ENCODE measurements at places on chromosomes 1 and 21.

DNA sequence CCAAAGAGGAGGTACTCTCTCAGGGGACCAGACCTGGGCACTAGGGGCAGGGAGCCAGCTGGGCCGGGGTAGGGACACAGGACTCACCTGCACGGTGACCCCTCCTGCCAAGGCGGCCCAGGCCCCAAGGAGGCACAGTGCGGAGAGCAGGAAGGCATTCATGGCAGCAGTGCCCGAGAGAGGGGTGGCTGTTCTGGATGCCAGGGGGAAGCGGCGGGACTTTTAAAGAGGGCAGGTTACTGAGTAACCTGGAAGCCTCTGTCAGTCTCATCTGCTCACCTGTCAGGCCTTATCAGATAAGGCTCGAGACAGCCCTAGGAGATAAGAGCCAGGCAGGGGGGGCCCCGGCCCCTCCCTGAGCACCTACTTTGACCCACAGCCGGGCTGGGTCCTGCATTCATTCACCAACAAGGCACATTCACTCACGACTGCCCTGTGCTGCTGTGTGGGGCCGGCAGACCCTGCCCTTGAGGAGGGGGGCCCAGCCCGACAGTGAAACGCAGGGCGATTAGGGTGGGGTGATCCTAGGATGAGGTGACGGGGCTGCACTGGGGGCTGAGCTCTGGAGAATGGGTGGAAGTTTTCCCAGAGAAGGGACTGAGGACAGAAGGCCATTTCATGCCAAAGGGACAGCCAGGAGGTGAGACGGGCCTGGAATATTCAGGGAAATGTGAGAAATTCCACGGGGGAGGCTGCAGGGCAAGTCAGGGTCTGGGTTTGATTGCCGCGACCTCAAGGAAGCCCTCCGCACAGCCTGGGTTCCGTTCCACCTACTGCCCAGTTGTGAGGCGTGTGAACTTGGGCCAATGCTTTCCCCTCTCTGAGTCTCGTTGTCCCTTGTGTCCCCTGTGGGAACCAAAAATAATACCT lies at the start of gene GUCA2A:
Gene GUCA2A, minus strand, starts transcription at position 195 of the 870 bp plus-strand sequence. Its CDS starts 33 bp downstream, at position 162.
- no peak for DNase-seq

DNA sequence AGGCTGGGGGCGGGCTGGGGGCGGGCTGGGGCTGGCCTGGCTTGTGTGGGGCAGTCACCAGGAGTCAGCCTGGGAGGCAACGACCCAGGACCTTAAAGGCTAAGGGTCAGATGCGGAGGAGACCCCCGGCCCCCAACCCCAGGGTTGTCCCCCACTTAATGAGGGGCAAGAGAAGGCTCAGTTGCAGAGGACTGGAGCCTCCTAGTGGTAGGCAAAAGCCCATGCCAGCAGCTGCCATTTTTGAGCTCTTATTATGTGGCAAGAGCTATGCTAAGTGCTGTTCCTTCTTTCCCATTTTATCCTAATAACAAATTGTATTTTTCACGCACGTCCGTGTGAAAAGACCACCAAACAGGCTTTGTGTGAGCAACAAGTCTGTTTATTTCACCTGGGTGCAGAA lies 8.0 kb downstream of the KIAA1614 start:
- no peak for DNase-seq

DNA sequence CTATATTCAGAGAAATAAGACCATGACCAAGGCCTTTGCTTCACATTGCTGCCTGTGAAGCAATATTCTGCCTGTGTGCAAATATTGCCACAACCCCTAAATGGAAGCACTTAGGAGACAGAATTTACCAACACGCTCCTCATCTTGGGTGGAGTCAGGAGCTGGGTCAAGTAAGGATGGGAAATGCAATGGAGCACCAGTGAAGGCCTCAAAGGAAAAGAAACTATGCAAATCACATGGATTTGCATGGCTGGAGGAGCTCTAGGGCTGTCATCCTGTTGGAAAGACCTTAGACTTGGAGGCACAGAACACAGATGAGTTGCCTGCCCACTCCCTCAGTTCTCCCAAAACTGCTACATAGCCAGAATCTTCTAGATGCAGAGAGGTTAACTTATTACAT lies 435.5 kb downstream of the SIPA1L2 start:
- DNase-seq, result no peak

DNA sequence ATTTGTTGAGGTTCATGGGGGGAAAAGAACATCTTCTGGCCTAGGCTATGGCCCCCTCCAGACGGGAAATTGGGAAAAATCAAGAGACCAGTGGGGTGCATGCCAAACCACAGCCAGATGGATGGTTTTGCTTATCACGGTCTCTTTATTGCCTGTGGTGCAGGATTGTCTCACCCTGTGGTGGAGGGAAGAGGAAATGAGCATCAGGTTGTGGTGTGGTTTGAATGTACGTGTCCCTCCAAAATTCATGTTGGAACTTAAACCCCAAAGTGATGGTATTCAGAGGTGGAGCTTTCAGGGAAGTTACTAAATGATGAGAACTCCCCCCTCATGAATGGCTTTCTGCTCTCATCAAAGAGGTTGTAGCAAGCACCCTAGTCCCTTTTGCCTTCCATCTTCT lies 525.7 kb downstream of the NPHP4 start:
- DNase-seq, result no peak

DNA sequence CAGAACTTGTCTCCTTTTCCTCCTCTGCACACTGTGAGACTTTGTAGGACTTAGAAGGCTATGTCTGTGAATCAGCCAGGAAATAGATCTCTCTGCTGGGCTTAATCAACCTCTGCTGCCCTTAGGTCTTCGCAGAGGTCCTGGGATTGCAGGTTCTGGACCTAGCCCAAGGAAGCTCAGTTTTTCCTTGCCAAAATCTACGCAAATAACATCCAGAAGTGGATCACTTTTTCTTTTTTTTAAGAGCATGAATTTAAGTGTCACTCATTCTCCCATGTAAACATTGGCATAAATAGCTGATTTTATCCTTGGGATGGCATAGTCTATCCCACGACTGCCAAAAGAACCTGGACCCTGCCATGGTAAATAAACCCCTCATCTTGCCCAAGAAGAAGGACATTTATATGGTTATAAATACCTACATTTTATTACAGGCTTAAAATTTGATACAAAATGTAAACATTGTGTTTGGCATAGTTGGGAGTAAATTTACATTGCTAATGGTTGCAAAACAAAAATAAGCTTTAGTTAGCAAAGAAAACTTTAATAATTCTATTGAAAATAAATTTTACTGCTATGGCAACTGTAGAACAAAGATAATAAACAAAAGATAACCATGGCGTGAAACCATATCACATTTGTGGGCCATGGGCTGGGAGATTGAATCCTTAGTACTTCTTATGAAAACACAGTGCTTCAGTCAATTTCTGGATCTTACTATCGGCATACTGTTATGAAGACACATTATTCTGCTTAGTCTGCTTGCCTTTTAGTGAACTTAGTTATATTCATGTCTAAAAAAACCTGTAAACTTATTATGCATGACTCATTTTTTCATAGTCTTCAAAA lies 24.5 kb upstream of the DISC1 start:
- no peak for DNase-seq

DNA sequence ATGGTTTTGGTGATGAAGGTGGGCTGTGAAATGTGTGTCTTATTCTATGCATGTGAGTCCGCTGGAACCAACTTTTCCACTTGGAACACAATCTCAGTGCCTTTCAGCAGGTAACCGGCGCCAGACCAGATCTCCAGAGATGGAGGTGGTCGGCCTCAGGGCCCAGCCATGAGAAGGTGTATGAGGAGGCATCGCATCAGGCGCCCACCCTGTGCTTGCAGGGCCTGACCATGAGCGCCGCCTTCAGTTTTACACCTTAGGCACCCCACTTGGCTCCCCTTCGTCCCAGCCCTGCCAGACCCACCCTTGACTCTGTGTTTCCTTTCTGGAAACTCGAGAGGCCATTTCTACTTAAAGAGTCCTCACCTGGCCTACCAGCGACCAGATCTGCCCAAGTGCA lies 48.6 kb upstream of the ATF3 start:
- no peak for DNase-seq

DNA sequence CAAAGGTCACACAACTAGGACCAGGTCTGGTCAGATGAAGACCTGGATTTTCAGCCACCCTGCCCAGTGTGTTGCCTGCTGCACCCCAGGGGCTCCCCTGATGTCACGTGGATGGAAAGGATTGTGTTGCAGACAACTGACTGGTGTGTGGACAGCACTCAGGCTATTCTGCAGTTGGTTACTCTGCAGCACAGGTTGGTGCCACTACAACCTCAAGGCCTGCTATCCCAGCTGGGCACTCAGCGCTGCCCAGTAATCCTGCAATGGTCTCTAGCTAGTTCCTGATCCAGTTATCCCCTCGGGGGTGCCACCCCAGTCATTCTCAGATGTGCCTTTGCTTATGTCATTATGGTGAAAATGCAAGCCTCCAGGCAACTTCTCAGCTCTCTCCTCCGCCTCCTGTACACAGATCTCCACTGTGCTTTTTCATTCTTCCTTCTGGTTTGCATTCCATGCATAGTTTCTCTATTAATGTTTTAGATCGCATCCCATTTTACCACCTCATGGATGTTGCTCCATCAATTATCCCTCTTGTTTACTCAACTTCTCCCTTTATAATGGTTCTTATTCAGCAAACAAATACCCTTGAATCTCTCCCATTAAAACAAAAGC lies 503.2 kb upstream of the CAMK1G start:
- DNase-seq, result no peak

DNA sequence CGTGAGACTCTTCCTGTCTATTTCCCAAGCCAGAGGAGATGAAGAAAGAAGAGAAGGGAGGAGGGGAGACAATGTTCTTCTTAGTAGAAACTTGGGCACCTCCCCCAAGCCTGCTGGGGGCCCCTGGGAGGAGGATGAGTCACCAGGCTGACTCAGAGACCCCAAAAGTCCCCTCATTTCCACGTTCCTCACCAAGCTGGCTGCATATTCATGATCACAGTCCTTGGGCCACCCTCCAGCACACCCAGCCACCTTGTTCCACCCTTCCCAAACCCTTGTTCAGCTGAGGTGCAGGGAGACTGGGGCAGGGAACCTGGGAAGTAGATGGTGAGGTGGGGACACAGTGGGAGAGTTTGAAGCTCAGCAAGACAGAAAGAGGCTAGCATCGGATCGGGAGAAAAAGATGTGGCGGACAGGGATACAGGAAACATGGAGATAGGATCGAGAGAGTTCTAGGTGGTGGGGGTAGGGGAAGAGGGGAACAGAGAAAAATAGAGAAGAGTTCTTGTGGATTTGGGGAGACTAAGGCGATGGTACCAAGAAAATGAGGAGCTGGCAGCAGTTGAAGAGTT lies 712 bp downstream of the RAB13 start:
- DNase-seq, result no peak

DNA sequence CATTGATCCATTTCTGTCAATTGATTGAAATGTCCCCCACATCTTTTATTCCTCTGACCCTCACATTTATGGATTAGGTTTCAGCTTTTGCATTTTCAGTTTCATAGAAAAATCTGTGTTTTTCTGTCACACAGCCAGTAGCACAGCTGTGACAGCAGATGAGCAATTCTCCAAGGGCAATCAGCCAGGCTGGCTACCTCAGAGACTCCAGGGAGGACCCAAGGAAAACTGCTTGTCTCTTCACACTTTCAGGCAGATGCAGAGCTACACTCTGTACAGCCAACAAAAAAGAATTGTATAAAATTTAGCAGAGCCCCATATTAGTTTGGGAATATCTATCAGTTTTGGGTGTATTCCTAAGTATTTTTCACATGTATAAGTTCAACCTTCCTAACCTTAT lies 257.2 kb downstream of the LRRC7 start:
- DNase-seq, result no peak

GRCh38 chr21:42925114-42925926 lies at the start of gene ERVH48-1:
TSS of gene ERVH48-1 (minus strand) at chr21:42925630. CDS start at chr21:42919006, 6,624 bp downstream.
- no peak for DNase-seq

DNA sequence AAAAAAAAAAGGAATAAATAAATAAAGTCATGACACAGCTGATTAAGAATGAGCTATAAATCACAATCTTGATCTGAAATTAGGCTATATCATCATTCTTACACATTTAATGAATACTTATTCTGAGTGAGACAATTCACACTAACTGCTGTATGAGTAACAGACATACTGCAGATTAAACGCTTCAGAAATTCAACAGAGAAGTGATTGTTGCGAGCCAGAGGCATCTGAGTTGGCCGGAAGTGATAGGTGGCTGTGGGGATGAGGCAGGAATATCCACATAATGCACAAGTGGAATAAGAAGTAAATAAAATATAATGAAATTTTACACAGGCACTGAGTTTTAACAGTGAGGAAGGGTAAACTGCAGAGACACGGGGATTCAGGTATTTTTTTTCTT lies 142.4 kb downstream of the APP start:
- no peak for DNase-seq

- DNase-seq, result no peak
Observed at GRCh38 chr21:42163511-42163863, 55.5 kb upstream of the ABCG1 start.

DNA sequence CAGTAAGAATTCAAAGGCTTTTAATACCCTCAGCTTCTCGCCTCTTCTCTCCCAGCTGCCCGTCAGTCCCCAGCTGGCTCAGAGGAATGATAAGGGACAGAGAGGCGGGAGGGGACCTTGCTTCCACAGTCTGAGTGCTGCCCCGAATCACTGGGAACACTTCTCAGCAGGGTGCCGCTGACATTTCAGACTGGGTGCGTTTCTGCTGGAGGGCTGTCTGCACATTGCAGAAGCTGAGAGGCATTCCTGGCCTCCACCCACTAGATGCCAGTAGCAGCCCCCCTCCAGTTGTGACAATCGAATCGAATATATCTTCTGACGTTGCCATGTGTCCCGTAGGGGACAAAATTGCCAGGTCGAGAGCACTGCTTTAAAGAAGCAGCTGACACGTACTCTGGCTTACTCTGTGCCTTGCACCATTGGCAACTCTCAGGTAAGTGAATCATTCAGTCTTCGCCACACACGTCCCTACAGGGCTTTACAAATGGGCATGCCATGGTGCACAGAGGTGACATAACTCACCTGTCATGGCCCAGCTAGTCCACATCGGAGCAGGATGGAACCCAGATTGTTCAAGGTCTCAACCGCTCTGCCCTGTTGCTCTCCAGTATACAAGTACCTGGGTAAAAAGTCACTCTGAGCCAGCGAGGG lies 23.9 kb downstream of the CTNNBIP1 start:
- DNase-seq, result no peak
